ENCODE measurements at places on chromosomes 4 and X. TPM values are rescaled to one million over a fixed set of nuclear protein-coding genes. Genes with fewer than 3 reads are reported as not detected.

DNA sequence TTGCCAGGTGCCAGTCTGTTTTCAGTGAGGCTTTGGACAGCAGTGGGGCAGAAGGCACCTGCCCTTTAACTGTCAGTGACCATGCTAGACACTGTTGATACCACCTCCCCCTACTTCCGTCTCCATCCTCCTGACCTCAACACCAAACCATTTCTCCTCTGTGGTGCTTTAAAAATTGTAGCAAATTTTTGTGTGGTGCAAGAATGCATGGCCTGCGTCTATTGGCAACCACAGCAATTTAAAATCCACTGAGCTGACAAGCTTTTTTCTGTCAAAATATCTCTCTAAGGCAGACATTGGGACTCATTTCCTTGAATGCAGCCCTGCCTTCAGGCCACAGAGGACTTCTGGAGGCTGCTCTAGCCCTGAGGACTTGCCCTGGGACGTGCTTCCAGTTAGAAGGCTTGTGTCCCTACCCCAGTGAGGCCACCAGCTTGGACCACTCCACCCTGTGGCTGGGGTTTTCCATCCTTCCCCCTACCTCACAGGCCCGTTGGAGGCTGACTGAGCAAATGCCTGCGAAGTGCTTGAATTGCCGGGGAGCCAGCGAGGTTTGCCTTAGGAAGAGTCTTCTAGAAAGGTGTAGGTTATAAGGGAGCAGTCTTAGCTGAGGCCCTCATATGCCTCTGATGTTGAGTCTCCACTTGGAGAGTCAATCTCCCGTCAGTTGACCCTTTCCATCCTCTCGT lies 6.9 kb downstream of the PRRG3 start:
- DNase-seq, result no peak

GRCh38 chrX:55340896-55341433 lies 76.2 kb upstream of the PAGE3 start:
- DNase-seq, result no peak

- no peak for DNase-seq
Measured at GRCh38 chrX:107107459-107107858, 11.2 kb downstream of the RBM41 start.

TASL gene
- 0.22 TPM for polyA plus RNA-seq

DNA sequence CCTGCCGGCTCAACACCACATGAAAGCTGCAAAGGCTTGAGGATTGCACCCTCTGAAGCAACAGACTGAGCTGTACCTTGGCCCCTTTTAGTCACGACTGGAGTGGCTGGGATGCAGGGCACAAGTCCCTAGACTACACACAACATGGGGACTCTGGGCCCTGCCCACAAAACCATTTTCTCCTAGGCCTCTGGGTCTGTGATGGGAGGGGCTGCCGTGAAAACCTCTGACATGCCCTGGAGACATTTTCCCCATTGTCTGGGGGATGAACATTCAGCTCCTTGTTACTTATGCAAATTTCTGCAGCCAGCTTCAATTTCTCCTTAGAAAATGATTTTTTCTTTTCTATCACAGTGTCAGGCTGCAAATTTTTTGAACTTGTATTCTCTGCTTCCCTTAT lies 123.5 kb upstream of the SMARCAD1 start:
- DNase-seq, result no peak

- no peak for DNase-seq
Measured at GRCh38 chr4:12296366-12296765, 867.7 kb upstream of the HS3ST1 start.

FABP2 gene
- not detected for polyA plus RNA-seq

TAF9B gene
- 14.0 TPM for polyA plus RNA-seq

GRCh38 chr4:24557026-24558025 lies 27.0 kb downstream of the DHX15 start:
- no peak for DNase-seq

DNA sequence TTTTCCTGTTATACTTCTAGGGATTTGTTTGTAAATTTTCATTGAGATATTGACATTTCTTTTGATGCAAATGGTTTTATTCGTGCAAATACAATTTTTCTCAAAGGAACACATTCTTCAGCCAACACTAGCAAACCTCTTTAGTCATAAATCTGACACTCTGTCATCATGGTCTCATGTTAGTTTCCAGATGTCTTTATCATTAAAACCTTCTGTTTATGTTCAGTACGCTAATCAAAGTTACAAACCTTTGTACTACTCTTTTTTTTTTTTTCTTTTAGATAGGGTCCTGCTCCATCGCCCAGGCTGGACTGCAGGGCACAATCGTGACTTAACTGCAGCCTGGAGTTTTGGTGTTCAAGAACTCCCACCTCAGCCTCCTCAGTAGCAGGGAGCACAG lies 7.1 kb downstream of the SLC25A31 start:
- DNase-seq, result no peak

SPIN2A gene
- not detected for polyA plus RNA-seq

TMEM144 gene
- 3.3 TPM for polyA plus RNA-seq

DNA sequence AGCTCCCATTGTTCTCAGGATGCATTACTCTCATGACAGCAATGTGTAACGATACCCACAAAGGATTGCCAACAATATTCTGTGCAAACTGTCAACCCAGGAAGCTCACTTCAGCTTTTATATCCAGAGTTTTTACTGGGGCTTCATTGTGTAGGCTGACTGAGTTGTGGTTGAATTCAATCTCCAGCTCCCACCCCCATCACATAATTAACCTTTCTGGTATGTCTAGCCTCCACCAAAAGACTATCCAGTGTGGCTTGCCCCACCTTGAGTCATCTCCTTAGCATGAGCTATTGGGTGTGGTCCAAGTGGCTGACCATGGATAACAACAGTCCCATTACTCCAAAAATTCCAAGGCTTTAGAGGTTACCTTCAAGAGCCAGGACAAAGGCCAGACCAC lies 17.7 kb upstream of the TAB3 start:
- DNase-seq, result no peak

Data from kidney (tissue), 22 donors.